Activated naive CD8-positive, alpha-beta T cell treated with anti-CD3 and anti-CD28 coated beads, Interleukin-2, amount 50 U/mL, for 16 hours (primary cell): ENCODE measurements at places on chromosomes 11 and 22.

- DNase-seq = peak; percentile 95
Measured at GRCh38 chr11:65110354-65110861, 1.3 kb upstream of the TM7SF2 start.

DNA sequence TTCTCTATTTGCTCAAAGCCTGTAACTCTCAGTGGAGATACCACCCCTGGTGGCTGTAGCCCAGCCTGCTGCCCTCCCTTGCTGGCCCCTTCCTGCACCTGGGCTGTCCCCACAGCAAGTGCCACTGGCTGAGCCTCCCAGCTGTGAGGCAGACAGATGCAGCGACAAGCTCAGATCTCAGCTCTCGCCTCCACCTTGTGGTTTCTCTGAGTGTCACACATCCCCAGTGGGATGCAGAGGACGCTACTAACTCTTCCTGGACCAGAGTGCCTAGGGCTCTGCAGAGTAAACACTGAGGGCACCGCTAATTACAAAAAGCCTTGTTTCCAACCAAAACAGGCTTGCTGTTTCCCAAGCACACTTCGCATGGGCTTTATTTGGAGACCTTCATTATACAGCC, 8.9 kb downstream of the YPEL1 start:
- DNase-seq = no peak

DNA sequence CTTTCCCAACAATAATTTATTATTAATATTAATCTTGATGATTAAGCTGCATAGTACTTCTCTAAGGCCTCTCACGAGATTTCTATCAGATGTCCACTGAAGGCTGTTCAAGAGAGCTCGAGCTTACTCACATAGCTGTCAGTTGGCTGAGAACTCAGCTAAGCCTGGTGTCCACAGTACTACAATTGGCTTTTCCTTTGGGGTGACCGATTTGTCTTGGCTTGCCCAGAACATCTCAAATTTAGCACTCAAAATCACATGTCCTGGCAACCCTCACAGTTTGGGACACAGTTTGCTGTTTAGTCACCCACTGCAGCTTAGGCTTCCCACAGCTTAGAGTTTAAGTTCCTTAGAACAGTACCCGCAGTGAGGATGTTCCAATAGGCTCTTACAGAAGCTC, 96.5 kb downstream of the LUZP2 start:
- no peak for DNase-seq

DNA sequence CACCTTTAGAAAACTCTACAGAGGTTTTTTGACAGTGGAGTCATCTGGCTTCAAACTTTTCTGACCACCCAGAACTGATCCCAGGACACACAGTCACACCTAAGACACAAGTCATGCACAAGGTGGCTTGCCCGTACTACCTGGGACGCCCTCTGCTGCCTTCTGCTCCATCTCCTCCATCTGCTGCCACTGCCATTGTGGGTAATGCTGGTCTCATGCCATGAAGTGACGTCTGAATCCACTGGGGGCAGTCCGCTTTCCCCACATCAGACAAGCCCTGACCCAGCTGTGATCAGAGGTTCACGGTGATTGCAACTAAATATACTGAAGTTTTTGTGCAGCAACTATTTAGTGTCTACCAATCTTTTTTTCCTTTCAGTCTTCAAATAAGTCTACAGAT, 5.4 kb upstream of the NDUFS8 start:
- no peak for DNase-seq

DNA sequence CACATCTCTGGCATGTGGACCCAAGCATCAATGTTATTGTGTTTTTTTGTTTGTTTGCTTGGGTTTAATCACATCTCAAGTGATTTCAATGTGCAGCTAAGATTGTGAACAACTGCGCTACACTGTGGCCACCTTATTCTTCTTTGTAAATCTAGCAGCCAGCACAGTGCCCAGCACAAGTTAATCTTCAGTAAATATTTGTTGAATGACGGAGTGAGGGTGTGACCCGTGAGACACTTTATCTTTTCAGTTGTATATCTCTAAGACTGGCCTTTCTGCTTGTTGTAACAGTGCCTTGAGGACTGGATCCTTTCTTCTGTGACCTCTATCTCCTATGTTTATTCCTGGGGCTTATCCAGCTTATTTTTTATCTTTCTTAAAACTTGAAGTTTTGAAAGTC, 21.4 kb upstream of the AMOTL1 start:
- no peak for DNase-seq
